ENCODE measurements at places on chromosomes 4 and X. TPM values are rescaled to one million over a fixed set of nuclear protein-coding genes. Genes with fewer than 3 reads are reported as not detected.

UCP1 gene
- total RNA-seq = 0.24 TPM

GRCh38 chr4:168475745-168476144 lies 4.5 kb downstream of the DDX60L start:
- no peaks in the 10 kb centered on the region for H3K36me3 ChIP-seq
- peak; percentile 74 for DNase-seq
- no peaks in the 10 kb centered on the region for H3K4me1 ChIP-seq
- H3K4me3 ChIP-seq = no peak overlapping the region
- H3K27me3 ChIP-seq = peaks cover 20% of the 10 kb centered on the region
- no peak overlapping the region for H3K27ac ChIP-seq

DNA sequence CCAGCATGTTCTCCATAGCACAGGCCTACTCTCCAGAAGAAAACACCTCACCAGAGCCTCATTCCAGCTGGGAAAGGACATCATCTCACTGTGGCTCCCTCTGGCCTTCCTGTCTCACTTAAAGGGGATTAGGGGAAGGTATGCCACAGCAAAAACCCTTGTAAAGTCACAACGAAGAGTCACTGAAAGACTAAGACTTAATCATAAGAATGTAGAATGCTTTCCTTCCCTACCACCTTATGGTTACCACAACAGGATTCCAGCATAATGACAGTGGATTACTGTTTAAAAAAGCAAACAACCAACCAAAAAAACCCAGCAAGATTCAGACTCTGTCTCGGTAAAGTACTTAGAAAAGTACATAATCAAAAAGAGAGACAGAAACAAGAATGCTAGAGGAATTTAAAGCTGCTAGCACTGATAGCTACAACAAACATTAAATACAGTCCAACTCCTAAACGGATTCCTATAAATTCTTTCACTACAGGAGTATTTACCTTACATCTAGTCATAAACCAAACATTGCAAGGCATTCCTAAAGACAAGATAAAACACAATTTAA lies 75.1 kb downstream of the BANK1 start:
- H3K36me3 ChIP-seq = no peaks in the 10 kb centered on the region
- H3K27me3 ChIP-seq = no peaks in the 10 kb centered on the region
- H3K4me1 ChIP-seq = no peaks in the 10 kb centered on the region
- H3K27ac ChIP-seq = peak overlapping the region; percentile 4
- DNase-seq = no peak

- peaks cover 10% of the 10 kb centered on the region for H3K4me1 ChIP-seq
- H3K27me3 ChIP-seq = no peaks in the 10 kb centered on the region
- DNase-seq = no peak
- no peak overlapping the region for H3K4me3 ChIP-seq
- H3K27ac ChIP-seq = no peak overlapping the region
- H3K36me3 ChIP-seq = no peaks in the 10 kb centered on the region
These were observed 8.2 kb downstream of the RASSF6 start for GRCh38 chr4:73612032-73612431.

DNA sequence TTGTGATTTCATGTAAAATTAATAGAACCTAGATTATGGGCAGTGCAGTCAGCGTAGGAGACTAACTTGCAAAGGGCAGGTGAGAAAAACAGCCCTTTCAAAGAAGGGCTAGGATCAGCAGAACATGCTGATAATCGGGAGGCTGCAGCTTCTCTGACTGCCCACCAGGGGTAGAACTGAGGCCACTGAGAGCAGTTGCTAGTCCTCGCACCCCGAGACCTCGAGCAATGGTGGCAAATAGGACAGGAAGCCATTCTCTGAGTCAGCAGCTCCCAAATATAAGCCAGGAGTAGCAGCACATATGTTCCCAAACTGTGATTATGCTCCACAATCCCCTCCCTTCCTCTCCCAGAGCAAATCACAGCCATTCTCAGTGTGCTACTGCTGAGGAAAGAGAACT lies 186.5 kb downstream of the MSL3 start:
- DNase-seq = peak; percentile 85
- no peaks in the 10 kb centered on the region for H3K36me3 ChIP-seq
- no peak overlapping the region for H3K4me3 ChIP-seq
- H3K4me1 ChIP-seq = no peaks in the 10 kb centered on the region
- H3K27ac ChIP-seq = no peak overlapping the region
- H3K27me3 ChIP-seq = no peaks in the 10 kb centered on the region
